ENCODE measurements at places on chromosomes 6 and 20.

DNA sequence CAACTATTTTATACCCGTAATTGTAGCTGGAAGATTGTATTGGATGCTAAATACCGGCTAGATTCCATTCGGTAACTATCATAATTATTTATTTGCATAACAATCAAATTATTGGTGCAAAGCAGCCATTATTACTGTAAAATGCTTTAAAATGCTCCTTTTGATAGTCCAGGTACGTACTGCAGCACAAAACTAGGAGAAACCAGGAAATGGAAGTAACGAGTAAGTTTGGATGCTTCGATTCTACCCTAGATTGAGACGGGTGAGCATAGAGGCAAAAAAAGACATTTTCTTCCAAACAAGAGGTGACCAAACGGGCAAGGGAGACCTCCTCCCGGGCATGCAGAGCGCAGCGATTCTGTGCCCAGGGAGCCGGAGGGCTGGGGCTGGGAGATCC is 469 bp upstream of the XRN2 start:
- DNase-seq, result no peak

GRCh38 chr6:155434096-155434495 is 21.5 kb downstream of the NOX3 start:
- DNase-seq, result no peak

GRCh38 chr6:163640641-163641040 is 226.1 kb downstream of the QKI start:
- DNase-seq, result peak; percentile 41

- DNase-seq, result no peak
Observed at GRCh38 chr20:13318871-13319521, 97.9 kb downstream of the ISM1 start.

GRCh38 chr6:104539173-104539572 is 320.5 kb downstream of the HACE1 start:
- DNase-seq, result no peak

DNA sequence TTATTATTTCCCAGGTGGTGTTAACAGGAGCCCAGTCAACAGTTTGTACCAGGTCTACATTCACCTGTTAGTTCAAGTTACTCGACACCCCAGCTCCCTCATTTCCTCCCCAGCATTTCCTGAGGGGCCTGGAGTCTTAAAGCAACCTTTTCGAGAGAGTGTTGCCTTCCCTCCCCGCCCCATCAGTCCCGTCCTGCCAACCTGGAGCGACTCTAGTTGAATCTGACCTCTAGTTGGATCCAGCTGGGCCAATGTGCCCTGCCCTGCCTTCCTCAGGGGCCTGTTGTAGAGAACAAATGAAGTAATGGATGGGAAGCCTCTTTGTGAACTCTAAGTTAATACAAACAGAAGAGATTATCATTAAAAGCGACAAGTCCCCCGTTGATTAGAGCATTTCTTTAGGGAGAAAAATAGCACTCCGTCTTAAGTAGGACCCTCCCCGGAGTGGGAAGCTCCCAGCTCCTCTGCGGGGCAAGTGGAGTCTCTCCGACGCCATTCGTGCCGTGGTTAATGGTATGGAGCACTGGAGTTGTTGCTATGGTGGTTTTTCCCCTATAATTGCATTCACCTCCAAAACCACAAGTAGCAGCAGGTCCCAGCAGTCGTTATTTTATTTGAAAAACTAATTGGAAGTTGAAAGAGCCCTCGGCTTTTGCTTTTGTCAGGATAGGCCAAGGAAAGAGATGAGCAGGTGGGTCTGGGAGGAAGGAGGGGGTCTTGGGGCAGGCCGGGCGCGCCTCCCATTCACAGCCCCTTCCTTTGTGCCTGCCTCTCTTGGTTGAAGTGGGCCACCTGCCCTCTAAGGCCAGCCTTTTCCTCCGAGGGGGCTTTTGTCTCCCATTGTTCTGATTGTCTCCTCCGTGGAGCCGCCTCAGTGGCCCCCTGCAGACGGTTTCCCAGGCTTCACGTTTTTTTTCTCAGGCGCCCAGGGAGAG is 16.1 kb downstream of the GHRH start:
- no peak for DNase-seq

DNA sequence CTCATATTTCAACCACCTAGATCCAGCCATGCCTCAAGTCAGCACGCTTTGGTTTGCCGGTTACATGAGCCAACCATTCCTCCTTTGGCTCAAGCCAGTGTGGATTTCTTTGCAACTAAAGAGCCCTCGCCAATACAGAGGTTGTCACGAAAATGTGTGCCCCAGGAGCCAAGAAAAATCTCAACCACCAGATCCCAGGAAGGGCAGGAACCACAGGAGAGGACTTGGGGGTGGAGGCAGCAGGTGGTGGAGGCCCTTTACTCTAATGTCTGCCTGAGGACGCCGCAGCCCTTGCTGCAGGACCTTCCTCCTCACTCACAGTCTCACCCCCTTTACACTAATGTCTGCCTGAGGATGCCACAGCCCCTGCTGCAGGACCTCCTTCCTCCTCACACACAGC is 144.8 kb upstream of the PHACTR3 start:
- DNase-seq, result no peak

DNA sequence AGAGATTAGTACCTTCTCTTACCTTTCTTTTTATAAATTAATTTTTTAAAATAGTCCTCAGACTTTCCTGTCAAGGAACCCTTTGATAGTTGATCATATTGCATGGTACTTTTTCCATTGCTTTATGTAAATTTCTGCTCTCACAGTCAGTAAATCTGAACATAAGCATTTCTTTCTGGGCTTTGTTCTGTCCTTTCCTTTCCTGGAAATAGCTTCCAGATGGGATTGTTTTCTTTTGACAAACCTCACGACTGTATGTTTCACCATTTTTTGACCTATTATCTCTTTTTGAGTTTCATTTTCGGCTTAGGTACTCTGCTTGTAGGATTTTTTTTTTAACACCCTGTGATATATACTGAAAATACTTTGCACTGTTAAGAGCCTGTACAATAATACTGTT is 32.6 kb downstream of the UTRN start:
- no peak for DNase-seq

- no peak for DNase-seq
Observed at GRCh38 chr6:38262026-38262425, 377.7 kb downstream of the BTBD9 start.

GRCh38 chr6:14910692-14911547 is 334.9 kb upstream of the JARID2 start:
- no peak for DNase-seq

DNA sequence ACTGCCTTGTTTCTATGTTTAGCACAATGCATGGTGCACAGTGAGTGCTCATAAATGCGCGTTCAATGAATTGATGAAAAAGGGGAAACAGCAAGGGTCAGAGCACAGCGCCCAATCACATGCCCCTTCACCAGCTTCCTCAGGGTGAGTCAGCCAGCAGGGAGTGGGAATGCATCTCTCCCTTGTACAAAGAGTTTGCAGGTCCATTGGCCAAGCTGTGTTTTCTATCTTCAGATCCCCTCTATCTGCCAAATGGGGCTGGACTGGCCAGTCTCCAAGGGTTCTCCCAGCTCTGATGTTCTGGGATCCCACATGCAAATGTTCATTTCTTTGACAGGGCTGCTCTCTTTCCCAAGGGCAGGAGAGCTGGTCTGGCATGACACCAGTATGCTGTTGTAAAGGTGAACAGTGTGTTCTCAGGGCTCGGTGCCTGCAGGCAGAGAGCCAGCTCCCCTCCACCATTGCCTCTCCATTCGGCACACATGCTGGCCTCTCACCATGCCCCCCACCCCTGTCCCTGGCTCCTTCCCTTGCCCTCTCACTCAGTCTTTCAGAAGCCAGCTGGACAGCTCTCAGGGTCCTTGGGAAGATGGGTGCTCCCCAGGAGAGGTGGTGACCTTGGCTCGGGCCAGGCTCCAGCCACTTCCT is 25.0 kb downstream of the ANGPT4 start:
- DNase-seq, result peak; percentile 90

DNA sequence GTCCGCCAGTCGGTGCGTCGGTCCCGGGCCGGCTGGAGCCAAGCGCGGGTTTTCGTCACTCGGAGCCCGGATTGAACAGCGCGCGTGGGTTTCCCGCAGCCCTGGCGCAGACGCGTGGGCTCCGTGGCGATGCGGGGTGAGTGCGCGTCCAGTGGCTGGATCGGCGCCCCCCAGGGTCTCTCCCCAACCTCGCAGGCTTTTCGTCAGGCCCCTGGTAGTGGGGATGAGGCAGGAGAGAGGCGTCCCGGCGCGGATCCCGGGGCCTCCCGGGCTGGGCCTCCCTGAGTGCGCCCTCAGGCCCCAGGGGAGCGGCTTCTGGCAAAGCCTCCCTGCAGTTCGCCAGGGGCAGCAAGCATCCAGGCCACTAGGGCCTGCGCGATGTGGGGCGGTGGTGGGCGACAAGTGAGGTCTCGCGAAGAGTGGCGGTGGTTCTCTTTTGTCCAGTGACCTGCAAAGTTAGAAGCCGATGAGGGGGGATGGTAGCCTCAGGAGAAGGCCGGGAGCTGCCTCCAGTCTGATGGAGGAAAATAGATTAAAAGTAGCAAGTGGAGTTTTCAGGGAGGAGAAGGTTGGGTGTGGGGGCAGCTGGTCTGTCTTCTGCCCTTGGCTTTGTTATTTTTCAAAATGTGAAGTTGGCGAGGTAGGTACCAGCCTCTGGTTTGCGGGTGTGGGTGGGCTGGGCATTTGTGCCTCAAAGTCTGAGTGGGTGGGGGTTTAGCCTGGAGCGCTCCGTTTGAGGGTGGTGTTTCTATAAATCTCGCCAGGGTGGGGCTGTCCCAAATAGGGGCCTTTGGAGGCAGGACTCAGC is 1.6 kb downstream of the TOX2 start:
- DNase-seq, result peak; percentile 59

- no peak for DNase-seq
Observed at GRCh38 chr6:148118244-148118643, 224.4 kb upstream of the SASH1 start.

DNA sequence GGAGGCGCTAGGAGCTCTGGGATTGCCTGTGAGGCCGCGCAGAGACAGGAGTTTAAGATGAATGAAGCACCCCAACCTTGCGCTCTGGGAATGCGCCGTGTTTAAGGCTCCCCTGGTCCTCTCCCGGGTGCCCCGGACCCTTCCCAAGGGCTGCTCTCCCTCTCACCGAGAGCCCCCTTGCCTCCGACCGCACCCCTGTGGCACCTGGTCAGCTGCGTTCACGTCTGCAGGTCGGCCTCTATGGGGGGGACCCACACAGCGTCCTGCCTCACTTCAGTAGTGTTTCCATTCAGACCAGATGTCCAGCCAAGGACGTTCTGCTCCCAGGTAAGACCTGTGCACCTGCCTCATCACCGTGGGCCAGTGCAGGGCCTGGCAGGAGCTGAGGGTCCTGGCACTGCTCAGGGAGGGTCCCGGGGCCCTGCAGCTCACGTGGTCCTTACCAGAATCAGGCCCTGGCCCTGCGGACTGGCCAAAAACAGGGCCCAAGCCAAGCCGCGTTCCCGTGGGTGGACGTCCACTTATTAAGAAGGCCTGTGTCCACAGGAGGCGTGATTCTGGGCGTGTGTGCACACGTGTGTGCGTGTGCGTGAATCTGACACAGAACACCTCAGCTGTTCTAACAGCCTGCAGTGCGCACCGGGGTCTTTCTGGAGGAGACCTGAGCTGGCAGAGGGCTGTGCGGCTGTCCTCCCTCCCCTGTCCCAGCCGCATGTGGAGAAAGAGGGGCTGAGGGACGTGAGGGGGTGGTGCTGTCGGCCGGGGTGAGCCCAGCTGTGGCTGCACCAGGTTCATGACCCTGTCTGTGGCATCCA is 79.9 kb upstream of the BHLHE23 start:
- peak; percentile 8 for DNase-seq

- DNase-seq, result peak; percentile 75
Observed at GRCh38 chr6:116411284-116411623, 40.5 kb downstream of the DSE start.

GRCh38 chr6:55496201-55496600 is 82.8 kb downstream of the HMGCLL1 start:
- no peak for DNase-seq

GRCh38 chr6:90226257-90226656 is 70.4 kb downstream of the BACH2 start:
- DNase-seq, result no peak

DNA sequence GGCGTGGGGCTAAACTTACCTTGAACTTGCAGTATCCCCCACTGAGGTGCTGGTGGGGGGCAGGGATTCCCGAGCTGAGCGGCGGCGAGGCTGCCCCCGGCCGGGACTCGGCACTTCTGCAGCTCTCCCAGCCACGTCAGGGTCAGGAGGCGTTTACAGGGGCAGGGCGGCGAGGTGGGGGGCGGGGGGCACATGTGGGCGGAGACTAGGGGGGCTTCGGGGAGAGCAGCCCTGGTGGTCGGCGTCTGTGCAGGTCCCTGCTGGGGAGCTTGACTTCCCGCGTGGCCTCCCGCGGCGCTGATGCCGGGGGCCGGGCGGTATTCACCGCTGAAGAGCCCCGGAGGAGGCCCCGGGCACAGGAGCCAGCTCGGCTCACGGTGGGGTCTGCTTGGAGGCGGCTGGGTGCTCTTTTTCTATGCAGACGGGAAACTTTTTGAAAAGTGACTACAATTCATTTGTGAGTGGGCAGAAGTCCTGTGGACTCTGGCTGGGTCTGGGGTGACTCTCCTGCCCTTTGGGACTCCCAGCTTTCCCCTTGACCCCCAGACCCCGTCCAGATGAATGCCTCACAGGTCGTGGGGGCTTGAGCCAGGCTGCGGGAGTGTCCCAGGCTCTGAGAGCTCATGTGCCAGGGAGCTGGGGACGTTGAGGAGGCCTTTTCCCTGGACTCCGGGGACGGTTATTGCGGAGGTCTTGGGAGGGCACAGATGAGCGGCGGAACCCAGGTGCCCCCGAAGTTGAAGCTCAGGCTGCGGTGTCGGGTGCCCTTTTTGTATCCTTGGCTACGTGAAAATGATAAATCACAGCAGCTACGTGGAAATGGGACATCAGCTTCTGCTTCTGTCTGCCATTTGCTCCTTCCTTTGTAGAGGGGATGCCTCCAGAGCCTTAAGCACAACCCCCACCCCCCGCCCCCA is 75.9 kb upstream of the GATA5 start:
- DNase-seq, result no peak

- no peak for DNase-seq
Observed at GRCh38 chr6:129694036-129694435, 15.9 kb downstream of the ARHGAP18 start.

DNA sequence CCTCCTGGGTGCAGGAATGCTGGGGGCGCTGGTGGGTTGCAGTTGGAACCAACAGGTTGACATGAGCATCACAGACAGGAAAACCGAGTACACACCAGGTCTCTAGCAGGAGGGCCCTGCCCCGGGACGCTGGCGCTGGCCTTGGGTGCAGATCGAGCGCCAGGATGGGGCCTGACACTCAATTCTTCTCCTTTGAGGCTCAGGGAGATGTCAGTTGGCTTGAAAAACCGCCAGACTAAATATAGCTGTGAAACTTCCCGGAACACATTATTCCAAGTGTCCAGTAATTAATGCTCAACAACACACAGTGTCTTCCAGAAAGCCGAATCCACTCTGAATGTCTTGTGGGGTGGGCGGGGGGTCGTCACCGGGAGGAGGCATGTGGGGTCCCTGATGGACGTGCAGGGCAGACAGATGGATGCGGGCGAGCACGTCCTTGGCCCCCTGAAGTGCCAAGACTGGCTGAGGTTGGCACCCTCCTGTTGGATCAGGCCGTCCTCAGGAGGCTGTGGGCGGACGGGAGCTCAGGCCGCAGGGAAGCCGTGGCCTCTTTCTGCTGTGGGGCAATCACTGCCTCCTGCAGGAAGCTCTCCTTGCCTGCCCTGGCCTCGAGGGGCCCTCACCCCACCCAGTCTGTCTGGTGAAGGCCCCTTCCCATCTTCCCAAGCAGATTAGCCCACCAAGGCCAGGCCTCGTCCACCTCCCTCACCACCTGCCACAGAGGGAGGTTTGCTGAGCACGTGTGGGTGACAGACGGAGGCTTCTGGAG is 19.4 kb upstream of the GATA5 start:
- DNase-seq, result peak; percentile 49

Data from testis (tissue), 5 donors.